ENCODE measurements at places on chromosomes 7 and 10. TPM values are rescaled to one million over a fixed set of nuclear protein-coding genes. Genes with fewer than 3 reads are reported as not detected.

Gene CLEC5A
- not detected for total RNA-seq

Gene CRTAC1
- total RNA-seq: not detected

Gene HGF
- total RNA-seq: 80.7 TPM

Gene TCAF2
- 2.6 TPM for total RNA-seq

Gene PLXDC2
- 2.8 TPM for total RNA-seq

Gene C10orf67
- total RNA-seq: 0.44 TPM

Gene AKR1C1
- total RNA-seq: 528 TPM

Gene HK1
- 135 TPM for total RNA-seq

Gene GTF2I
- 120 TPM for total RNA-seq

Gene ASB10
- total RNA-seq: not detected

Gene MSMB
- not detected for total RNA-seq

Gene OPN4
- not detected for total RNA-seq

Gene MMD2
- not detected for total RNA-seq

Gene SCIN
- under 0.01 TPM for total RNA-seq

Gene AKR1C4
- total RNA-seq: not detected

Gene FAM13C
- 3.3 TPM for total RNA-seq

Gene OR6V1
- total RNA-seq: not detected

Gene CPA2
- total RNA-seq: not detected

Gene NKX1-2
- total RNA-seq: under 0.01 TPM

Gene IDI2
- total RNA-seq: not detected

Gene DRGX
- not detected for total RNA-seq

Gene NPY
- not detected for total RNA-seq

Gene MXI1
- total RNA-seq: 13.8 TPM

Gene PNLIPRP3
- 0.17 TPM for total RNA-seq

Gene ZPBP
- not detected for total RNA-seq

Gene ZNF746
- 32.6 TPM for total RNA-seq

Gene TUBB8
- not detected for total RNA-seq

Gene ACSL5
- 5.0 TPM for total RNA-seq

Gene TNKS2
- 56.0 TPM for total RNA-seq

Gene SFRP4
- 1.7 TPM for total RNA-seq

Gene WIPF3
- under 0.01 TPM for total RNA-seq

Gene TMEM270
- total RNA-seq: not detected

Gene ANKRD30A
- not detected for total RNA-seq

Gene GNG11
- total RNA-seq: 18.7 TPM

Gene ICA1
- 0.33 TPM for total RNA-seq

Gene FRAT2
- total RNA-seq: 5.8 TPM

Gene MCM10
- 6.0 TPM for total RNA-seq

Gene NPSR1
- total RNA-seq: not detected

Gene TDRD1
- total RNA-seq: 0.50 TPM

Gene UCN3
- not detected for total RNA-seq

Gene RBP3
- total RNA-seq: not detected

Gene ERV3-1
- 9.0 TPM for total RNA-seq

Gene EBLN1
- total RNA-seq: not detected

Gene KLHL7
- total RNA-seq: 51.5 TPM

Gene ITGB8
- total RNA-seq: 25.0 TPM

Gene KLLN
- total RNA-seq: 1.2 TPM
